Stimulated activated CD4-positive, alpha-beta T cell treated with anti-CD3 and anti-CD28 coated beads, Interleukin-15, amount 100 ng/mL, for 1 hour (primary cell): ENCODE measurements at places on chromosomes 4 and X.

DNA sequence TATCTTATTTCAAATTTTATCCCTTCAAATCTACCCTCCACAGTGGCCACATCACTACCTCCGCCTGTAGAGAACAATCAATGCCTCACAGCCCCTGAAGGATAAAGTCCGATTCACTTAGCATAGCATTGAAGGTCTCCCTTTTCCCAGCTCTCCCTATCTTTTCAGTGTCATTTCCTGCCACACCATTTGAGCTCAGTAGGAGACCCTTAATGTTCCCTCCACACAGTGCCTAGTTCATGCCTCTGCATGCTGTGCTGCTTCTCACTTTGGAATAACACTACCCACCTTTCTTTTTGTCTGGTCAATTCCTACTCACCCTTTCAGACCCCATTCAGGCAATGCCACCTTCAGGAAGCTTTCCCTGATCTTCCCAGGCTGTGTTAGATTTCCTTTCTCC is 23.6 kb upstream of the SCOC start:
- DNase-seq: no peak

GRCh38 chr4:184506527-184507121 is 32.3 kb upstream of the IRF2 start:
- no peak for DNase-seq

GRCh38 chr4:4870576-4871241 is 11.2 kb downstream of the MSX1 start:
- DNase-seq: no peak

- no peak for DNase-seq
These were observed 14.5 kb downstream of the ZNF275 start for GRCh38 chrX:153348421-153348820.

DNA sequence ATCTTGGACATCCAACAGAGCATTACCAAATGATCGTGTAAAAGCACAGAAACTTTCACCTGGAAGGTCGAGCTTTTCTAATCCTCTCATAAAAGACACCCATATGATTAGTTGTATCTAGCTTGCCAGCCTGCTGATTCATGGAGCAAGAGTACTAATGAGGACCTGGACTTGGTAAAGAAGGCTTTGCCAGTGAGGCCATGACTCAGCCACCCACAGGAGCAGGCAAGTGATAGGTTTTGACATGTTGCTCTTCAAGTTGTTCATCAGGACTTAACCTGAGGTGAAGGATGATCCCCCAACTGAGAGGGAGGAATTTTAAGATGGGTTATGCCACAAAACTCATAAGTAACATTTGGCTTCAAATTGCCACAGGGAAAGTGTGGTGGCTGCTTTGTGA is 24.7 kb upstream of the EPGN start:
- DNase-seq: no peak

GRCh38 chr4:726235-726787 is 20.7 kb downstream of the PCGF3 start:
- DNase-seq: no peak

- no peak for DNase-seq
These were observed 17.4 kb downstream of the CCDC149 start for GRCh38 chr4:24895461-24895860.

DNA sequence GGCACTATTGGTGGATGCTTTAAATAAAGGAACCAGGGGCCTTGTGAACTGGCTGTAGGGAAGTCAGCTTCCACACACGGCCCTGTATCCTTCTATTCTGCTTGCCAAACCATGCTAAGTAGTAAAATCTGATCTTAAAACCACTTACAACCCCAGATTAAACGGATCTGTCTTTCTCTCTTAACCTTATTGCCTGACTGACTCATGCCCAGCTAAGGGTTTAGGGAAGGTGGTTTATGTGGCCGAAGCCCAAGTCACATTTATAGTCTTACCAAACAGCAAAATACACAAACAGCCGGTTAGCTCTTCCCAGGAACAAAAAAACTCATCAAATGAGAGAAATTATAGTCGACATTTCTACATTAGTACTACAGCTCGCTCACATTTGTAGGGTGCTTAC is 988.4 kb upstream of the TENM3 start:
- no peak for DNase-seq

- no peak for DNase-seq
These were observed 184.8 kb downstream of the UNC5C start for GRCh38 chr4:95363966-95364365.

DNA sequence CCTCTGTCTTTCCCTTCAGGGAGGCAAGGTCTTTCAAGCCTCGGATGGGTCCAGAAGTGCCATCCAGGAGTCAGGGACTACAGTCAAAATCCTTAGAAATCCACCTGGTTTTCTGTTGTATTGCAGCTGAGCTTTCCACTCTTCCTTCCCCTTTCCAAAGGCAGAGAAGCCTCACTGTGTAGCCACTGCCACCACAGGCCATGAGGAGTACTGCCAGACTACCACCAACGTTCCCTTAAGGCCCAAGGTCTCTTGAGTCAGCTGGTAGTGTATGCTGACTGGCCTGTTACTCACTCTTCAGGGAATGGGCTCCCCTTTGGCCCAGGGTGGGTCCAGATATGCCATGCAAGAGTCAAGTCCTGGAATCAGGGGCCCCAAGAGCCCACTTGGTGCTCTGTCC is 1454.1 kb downstream of the PCDH19 start:
- no peak for DNase-seq

- no peak for DNase-seq
These were observed 244.6 kb upstream of the BOD1L1 start for GRCh38 chr4:13872155-13872554.

DNA sequence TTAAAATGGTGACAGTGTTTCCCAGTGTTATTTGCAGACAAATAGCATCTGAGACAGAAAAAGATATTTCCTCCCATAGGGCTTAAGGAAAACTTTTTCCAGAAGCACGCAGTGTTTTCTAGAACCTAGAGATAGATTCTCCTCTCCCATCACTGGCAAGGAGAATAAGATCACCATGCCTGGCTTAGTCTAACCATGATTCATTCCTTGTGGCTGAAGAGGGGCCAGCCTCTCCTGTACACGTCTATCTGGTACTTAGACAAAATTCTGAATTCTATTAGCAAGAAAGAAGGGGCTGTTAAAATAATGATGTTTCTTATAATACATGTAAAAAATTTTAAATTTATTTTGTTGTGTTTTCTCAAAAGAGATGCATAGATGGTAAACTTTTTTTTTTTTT is 296.1 kb upstream of the LDB2 start:
- no peak for DNase-seq

GRCh38 chrX:75061701-75062100 is 94.4 kb downstream of the ABCB7 start:
- no peak for DNase-seq
